ENCODE measurements at places on chromosomes 16 and 17.

- DNase-seq: no peak
These were observed 63.7 kb upstream of the MRTFB start for GRCh38 chr16:14007450-14007849.

GRCh38 chr17:44922746-44923470 lies 7.6 kb upstream of the GFAP start:
- DNase-seq: no peak

DNA sequence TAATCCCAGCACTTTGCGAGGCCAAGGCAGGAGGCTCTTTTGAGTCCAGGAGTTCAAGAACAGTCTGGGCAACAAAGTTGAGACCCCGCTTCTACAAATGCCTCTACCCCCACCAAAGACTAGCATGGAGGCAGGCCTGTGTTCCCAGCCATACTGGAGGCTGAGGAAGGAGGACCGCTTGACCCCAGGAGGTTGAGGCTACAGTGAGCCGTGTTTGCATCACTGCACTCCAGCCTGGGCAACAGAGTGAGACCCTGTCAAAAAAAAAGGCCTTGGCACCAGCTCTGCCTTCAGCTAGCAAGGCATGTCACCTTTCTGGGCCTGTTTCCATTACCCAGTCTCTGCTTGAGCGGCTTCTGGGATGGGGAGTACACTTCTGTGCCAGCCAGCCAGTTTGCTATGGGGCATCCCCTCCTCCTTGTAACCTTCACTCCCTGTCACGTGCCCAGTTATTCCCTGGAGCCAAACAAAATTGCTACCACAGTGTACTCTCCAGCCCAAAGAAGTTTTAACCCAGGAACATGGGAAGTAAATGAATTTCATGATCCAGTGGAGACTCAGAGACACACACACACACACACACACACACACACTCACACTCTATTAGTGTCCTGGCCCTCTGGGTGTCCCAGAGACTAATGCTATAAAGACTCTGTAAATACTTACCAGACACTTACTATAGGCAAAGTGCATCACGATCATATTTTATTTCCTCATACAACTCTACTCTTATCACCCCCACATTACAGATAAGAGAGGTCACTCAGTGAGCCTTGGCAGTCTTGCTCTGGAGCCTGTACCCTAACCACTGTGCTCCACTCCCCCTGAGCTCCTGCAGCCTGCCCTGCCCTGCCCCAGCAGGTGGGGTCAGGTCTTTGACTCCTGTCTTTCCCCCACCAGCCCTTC lies 2.5 kb downstream of the CISD3 start:
- no peak for DNase-seq

DNA sequence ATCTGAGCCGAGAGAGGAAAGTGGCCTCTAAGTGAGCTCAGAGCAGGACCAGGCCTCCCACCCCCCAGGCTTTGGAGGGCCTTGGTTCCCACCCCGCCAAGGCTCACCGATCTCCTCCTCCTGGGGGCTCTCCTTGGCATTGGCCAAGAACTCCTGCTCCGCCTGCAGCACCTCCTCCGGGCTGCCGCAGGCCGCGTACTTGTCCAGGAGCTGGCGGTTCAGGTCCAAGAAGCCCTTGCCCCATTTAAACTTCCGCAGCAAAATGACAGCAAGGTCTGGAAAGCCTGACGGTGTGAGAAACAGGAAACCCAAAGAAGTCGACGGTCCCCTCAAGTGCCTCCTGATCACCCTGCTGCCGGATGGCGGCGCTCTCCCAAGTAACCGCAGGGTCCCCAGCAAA lies 1.7 kb downstream of the TSR3 start:
- DNase-seq: peak; percentile 1

DNA sequence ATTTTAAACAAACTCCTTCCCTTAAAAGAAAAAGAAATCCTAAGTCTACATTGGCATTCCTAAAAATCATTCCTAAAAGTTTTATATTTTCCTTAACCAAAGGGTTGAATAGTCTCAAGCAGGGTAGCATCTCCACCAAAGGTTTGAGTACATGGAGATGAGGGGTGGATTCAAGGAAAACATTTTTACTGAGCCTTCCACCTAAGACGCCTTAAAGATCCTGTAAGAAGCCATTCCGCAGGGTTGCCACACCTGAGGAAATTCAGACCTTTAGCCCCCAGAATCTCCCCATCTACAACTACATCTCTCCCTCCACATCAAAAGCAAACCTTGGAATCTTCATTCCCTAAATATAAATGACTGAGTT lies 7.7 kb upstream of the AKTIP start:
- DNase-seq: no peak

DNA sequence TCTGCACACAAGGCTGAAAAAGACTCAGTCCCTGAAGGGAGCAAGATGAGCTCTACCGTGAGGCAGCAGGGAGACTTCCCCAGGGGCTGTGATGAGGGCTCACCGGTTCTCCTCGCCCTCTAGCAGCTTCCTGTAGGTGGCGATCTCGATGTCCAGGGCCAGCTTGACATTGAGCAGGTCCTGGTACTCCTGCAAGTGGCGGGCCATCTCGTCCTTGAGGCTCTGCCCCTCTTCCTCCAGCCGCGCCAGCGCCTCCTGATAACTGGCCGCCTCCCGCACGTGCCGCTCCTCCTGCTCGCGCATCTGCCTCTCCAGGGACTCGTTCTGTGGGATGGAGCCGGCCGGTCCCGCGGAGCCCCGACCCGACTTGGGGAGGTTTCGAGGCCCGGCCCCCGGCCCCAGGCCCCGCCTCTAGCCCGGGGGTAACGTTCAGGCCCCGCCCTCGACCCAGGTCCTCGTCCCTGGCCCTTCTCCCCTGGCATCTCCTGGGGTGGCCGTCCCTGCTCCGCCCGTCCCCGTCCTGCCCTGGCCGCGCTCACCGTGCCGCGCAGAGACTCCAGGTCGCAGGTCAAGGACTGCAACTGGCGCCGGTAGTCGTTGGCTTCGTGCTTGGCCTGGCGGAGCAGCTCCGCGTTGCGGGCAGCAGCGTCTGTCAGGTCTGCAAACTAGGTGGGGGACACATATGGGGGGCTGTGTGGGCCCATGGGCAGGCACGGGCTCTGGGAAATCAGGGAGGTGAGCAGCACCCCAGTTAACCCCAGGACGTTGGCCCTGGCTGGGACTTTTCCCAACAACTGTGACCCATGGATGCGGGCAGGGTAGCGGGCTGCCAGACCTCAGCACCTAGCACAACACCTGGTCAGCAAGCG lies 3.9 kb downstream of the GFAP start:
- peak; percentile 35 for DNase-seq

DNA sequence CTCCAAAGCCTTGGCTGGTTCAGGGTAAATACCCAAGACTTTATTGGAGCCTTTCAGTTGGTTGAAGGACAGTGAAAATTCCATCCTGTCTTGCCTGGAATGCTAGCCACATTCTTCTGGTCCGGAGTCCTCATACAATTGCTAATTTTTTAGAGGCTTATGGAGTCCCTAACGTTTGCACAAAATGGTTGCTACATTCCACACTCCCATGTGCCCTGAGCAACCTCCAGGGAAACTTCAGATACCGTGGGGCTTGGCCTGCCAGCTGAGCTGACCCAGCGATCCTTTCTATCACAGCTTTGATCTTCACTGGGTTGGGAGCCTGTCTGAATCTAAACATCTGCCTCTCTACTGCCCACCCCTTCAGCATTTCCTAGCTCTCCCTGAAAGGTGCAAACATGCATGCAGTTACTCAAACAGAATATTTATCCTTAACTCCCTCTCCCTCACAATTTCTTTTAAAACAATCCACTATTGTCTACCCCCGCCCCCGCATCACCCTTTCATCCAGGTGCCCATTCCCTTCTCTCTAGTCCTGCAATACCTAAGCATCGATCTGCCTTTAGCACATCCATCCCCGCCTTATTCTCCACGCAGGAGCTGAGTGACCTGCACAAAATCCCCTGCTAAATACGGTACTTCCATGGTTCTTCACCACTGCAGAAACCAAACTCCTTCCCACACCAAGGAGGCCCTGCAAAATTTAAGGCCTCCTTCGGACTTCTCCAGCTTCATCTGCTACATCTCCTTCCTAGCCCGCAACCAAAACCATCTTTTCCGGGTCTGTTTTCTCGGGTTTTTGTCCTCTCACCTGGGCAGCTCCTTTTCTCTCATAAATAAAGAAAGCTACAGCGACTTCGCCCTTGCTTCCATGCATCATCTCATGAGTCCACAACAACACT lies 810 bp upstream of the GAN start:
- no peak for DNase-seq

GRCh38 chr16:54123766-54124165 lies 162.8 kb downstream of the IRX3 start:
- no peak for DNase-seq

- no peak for DNase-seq
These were observed 4.9 kb downstream of the TEX14 start for GRCh38 chr17:58686980-58687379.

DNA sequence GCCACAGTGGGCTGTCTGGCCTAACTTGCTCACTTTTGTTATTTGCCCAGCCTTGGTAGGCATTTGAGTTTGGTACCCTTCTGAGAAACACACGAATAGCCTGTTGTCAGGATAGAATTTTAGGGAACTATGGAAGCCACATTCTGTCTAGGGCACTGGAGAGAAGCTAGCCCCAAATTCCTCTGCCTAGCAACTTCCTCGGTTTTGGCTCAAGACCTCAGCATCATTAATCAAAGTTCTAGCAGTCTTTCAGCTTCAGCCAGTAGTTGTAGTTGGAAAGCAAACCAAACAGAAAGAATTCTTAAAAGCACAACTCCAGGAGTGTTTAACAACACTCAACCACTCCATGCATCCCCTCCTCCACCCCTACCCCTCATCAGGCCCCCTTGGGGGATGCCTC lies 572.1 kb upstream of the PSMD7 start:
- DNase-seq: no peak

DNA sequence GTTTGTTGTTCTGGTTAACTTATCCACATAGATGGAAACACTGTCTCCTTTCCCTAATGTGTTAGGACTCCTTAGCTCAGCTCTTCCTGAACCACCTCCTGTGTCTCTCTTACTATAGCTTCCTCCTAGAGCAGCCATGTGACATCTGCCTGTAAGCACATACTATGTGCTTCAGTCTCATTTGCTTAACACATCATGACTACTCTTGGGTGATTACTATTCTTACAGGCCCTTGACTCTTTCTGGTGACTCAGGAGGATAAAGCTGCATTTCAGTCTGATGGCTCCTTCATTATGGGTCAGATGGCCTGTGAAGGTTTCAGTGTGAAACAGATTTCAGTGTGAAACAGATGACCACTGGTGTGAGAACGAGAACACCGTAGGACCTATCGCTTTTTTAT lies 320 bp upstream of the KRTAP4-2 start:
- DNase-seq: no peak

DNA sequence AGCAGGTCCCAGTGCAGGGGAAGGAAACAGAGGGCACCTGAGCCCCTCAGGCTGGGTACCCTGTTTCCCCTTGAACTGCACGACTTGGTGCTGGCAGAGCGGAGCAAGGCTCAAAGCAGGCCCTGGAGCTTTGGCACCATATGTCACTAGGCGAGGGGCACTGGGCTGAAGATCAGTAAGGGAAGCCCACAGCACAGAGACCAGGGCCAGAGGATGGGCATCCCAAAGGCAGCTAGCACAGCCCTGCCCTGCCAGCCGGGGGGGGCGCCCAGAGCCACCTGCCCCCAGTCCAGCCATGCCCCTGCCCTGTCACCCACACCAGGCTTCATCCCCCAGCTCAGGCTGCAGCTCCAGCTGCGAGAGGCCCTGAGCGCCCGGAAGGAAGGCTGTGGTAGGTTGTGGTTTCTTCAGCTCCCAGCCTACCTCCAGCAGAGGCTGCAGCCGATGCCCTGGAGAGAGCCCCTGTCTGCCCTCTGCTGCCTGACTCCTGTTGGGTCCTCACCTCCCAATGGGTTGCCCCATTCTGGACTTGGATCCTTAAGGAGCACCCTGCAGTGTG lies 10.9 kb downstream of the NHERF1 start:
- peak; percentile 50 for DNase-seq

DNA sequence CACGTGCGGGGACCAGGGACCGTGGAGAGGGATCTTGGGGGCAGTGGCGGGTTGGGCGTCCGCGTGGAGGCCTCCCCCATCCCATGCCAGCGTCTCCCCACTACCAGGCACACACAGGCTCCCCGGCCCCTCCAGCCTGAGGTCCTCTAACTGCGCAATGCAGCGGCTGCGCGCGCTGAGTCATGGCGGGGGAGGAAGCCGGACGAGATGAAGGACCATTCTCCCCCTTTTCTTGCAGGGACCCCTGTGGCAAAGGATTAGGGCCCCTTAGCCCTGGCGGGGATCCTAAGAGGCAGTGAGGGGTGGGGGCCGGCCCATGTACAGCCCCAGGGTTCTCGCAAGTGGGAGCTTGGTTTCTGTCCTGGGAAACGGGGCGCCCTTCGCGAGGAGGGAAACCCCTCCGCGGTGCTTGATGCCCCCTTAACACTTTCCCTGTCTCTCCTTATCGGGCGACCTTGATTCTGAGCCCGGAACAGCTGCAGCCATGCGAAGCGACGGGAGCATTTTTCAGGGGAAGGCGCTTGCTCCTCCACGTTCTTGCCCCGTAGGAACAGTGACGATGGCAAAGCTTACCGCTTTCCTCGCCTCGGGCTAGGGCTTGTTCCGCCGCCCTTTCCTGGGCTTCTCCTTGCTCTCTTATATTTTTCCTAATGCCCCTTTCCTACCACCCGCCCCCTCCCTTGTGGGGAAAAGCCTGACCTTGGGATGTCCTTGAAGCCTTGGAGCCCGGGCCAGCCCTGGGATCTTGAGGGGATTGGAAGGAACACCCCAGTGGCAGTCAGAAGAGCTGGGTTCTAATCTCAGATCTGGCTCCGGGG lies 592 bp downstream of the ALDOA start:
- no peak for DNase-seq

DNA sequence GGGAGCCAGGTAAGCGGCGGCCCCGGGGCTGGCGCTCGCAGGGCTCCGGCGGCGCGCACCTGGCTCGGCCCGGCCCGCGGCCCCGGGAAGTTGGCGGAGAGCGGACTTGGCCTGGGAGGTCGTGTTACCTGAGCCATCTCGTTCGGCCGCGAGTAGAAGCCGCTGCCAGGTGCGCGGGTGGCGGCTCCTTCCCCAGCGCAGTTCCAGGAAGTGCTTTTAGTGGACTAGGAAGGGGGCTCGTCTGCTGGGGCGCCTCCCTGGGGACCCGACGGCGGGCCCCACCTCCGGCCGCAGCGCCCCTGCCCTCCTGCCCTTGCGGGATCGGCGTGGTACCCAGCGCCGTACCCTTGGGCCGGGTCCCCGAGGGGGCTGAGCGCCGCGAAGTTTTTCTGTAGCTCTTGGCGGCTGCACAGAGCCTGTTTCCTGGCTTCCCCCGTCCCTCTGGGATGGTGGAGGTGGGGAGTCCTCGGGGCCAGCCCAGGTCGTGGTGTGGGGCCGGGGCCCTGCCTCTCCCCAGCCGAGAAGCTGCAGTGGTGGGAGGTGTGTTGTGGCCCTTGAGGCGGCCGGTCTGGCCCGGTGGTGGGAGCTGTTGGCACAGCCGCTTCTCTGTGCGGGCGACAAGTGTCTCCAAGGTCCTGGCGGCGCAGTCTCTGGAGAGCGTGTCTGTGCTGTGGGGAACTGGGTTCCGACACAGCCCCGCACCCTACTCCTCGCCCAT lies 96.9 kb downstream of the RAB11FIP4 start:
- no peak for DNase-seq

DNA sequence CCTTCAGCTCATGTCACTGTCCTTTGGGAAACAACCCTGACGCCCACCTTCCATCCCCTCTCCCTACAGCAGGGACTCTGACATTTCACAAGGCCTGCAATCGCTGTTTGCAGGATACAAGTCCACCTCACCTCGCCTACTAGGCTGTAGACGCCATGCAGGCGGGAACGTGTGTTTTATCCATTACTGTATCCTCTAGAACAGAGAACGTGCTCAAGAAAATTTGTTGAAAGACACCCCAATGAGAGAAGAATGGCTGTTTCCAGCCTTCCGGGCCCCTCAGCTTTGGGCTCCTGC lies 1.5 kb upstream of the TTYH2 start:
- DNase-seq: no peak

Measured in T-helper 1 cell (primary cell).